ENCODE measurements at places on chromosomes 1 and 21.

DNA sequence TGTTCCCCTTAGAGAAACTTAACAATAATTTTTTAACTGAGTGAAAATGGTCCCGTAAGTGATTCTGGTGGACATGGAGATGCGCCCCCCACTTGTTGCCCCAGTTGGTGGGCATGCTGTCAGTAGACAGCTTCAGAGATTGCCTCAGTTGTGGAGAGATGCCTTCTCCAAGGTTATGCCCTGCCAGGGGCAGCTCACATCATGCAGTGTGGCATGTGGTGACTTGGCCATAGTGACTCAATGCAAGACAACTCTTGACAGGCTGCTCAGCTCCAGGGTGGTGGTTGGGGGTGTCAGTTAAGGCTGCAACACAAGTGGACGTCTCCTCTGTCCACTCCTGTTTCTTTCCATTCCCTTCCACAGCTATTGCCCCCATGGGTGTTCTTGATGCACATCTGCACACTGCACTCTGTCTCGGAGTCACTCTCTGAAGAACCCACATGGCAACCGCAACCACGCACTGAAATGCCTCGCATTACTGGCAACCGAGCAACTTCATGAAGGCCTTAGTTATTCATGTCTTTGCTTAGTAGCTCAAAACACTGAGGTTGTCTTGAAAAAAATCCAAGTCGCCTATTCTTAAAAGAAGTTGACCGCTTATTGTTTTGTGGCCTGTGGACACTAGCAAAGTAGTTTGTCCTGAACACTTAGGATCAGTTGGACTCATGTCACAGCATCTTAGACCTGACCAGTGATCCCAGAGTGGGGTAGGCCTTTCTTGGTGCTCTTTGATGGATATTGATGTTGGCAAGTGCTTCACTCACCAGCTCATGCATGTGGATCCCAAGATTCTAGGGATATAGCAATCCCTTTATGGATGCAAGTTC is 54.8 kb upstream of the USP1 start:
- DNase-seq, result no peak

GRCh38 chr1:156616463-156616862 is 2.8 kb upstream of the HAPLN2 start:
- no peak for DNase-seq

DNA sequence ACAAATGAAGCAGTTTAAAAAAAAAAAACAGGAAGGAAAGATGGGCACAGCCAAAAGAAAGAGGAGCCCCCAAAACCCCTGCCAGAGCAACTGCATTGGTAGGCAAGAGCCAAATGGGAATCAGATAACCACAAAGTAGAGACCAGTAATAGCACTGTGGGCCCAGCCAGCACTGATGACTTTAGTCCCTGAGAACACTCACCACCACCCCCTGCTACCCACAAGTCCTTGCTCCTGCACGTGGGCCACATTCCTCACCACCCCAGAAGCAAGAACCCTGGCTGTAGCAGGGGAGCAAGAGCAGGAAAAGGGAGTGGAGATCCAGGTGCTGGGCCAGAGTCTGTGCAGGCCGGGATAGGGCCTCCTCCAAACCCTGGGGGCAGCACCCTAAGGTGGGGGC is 86.1 kb downstream of the RRAGC start:
- DNase-seq, result no peak

DNA sequence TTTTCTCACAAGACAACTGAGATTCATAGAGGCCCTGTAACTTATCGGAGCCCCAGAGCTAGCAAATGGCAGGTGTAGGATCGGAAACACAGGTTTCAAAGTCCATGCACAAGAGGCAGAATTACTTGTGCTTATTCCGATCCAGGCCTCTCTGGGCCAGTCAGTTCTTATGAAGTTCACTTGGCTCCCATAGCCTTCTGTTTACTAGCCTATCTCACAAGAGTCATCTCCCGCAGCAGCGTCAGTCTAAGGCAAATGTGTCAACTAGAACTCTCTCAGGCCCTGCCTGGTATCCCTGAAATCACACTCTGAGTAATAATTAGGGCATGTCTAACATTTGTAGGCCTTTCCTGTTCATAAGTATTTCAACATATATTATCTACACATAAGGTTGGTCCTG is 43.3 kb downstream of the PHC2 start:
- DNase-seq, result no peak

DNA sequence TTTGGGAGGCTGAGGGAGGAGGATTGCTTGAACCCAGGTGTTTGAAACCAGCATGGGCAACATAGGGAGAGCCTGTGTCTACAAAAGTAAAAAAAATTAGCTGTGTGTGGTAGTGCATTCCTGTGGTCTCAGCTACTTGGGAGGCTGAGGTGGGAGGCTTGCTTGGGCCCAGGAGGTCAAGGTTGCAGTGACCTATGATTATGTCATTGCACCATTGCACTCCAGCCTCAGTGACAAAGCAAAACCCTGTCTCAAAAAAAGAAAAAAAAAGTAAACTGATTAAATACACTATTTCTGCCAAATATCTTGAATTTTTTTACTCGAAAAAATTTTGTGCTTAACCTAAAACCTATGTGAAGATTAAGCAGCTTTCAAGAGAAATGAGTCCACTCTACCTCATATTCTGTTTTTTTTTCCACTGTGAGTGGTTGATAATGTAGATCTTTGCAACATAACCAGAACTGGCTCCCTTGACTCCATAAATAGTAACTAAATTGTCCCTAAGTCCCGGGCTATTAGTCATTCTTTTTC is 19.4 kb upstream of the ZNF281 start:
- DNase-seq, result no peak

DNA sequence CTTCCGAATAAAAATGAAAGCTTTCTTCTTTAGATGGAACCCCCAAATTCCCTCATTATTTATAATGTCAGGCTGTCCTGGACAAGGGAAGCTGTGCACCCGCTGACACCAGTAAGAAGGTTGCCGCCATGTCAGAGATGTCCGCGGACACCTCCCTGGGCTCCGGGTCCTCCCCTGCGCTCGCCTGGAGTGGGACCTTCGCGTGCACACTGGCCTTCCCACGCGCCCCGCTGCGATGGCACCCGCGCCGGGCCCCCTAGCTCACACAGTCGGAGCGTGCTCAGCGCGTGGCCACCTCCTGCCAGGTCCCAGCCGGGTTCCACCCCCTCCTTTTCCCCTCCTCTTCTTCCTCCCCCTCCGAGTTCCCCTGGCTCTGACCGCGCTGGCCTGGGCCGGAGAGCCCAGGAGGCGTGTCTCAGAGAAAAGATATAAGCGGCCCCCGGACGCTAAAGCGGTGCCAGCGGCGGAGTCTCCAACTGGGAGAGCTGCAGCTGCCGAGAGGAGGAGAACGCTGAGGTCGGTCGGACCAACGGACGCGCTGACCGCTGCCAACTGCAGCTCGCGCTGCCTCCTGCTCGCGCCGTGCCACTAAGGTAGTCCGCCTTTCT is at the start of gene G0S2:
Gene G0S2 (plus strand): TSS at position 456 of the 608 bp plus-strand sequence. CDS start 273 bp downstream, outside the sequence.
- no peak for DNase-seq

DNA sequence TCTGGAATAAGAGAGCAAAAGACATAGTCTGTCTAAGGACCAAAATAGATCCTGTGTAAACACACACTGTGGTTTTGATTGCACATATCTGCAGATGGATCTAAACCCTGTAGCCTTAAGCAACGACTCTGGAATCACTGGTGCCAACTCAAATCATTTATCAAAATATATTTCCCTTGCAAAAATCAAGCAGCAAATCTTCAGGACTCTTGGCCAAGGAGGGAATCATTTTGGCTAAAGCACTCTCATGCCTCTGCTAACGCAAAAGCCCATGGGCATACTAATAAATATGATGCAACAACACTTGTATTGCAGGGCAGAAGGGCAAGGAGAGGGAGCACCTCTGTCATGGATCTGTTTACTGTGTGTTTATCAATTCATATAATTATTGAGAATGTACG is 155.4 kb upstream of the DUSP10 start:
- no peak for DNase-seq

DNA sequence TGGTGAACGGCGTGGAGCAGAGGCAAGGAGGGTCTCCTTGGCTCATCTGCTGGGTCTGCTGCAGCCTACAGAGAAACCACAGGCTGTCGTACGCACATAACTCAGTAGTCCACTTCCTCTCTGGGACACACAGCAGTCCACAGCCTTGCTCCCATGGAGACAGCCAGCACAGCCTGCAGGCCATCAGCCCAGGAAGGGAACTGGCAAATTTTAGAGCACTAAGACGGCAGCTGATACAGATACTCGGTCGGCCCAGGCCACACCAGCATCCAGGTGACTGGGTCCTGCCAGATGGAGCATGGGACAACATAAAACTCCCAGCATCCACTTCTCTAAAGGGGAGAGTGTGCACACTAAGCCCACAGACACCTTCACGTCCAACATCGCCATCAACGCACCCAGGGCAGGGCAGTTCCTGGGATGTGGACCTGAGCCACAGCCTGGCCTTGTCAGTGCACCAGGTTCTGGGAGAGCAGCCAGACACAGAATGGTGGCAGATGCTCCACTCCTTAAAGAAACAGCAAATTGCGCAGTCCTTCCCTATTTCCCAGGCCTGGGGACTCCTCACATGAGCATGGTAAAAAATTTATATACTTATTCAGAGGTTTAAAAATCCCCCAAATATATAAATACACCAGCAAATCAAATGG is 247.1 kb upstream of the RAB4A start:
- DNase-seq, result no peak

GRCh38 chr1:37808369-37809319 is 636 bp upstream of the YRDC start:
- no peak for DNase-seq

DNA sequence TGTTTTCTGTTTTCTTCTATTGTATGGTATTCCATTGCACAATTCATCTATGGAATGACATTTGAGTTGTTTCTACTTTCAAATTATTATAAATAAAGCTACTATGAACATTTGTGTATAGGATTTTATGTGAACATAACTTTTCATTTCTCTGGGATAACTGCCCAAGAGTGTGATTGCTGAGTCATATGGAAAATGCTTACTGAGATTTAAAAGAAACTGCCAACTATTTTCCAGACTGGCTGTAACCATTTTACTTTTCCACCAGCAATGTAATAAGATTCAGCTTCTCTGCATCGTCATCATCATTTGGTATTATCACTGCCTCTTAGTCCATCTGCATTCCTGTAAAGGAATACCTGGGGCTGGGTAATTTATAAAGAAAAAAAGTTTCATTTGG is 779.6 kb upstream of the PRMT6 start:
- no peak for DNase-seq

GRCh38 chr1:15592285-15592684 is 7.4 kb upstream of the AGMAT start:
- DNase-seq, result no peak

DNA sequence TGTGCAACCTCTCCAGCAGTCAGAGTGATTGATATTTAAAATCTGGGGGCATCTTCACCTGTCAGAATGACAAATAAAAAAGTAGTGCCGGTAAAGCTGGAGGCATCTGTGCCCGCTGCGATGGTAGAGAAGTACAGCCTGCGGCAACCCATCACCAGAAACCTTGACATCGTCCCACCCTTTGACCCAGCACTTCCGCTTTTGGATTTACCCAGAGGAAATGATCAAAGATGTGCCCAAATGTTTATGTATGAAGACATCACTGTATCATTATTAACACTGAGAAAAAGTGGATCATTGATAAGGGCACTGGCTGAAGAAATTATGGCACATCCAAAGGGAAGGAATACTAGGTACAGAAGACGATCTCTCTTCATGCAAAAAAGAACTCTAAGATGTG is 96.0 kb downstream of the PGBD5 start:
- DNase-seq, result no peak

- no peak for DNase-seq
Measured at GRCh38 chr1:230826166-230826875, 42.0 kb downstream of the C1orf198 start.

DNA sequence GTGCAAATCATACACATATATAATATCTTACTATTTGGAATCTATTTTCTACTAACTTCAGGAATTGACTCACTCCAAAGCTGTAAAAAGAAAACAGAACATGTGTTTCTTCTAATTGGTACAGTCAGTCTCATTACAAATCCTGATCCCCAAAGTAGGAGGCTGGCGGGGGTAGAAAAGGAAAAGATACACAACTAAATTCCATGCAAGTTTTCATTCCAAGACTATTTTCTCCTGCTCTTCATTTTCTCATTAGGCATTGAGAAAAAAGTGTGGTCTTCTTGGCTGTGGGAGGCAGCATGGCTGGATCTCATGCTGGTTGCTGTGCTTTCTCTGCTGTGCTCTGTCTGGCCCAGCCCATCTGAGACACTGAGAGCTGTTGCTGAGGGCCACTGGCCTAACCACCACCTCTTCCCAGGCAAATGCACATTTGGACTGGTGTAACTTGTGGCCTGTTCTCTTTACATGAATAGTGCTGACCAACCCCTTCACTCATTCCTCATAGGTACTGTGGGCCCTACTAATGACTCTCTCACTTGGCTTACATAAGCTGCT is 1107.5 kb upstream of the B3GALT2 start:
- no peak for DNase-seq

DNA sequence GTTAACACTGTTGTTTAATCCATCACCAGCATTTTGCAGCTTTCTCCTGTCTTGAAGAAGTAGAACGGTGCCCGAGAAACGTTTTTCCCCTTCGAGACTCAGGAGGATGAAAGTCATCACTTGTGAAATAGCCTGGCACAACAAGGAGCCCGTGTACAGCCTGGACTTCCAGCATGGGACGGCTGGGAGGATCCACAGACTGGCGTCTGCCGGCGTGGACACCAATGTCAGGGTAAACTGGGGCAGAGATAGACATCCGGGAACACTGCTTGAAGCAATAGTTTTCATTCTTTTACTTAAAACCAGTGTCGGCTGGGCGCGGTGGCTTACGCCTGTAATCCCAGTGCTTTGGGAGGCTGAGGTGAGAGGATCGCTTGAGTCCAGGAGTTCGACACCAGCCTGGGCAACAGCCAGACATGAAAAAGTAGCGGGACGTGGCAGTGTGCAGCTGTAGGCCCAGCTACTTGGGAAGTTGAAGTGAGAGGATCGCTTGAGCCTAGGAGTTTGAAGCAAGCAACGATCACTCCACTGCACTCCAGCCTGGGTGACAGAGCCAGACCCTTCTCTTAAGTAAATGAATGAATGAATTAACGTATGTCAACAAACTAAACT is 945 bp downstream of the CHAF1B start:
- no peak for DNase-seq

- no peak for DNase-seq
Measured at GRCh38 chr1:241459186-241459802, 60.3 kb downstream of the FH start.

DNA sequence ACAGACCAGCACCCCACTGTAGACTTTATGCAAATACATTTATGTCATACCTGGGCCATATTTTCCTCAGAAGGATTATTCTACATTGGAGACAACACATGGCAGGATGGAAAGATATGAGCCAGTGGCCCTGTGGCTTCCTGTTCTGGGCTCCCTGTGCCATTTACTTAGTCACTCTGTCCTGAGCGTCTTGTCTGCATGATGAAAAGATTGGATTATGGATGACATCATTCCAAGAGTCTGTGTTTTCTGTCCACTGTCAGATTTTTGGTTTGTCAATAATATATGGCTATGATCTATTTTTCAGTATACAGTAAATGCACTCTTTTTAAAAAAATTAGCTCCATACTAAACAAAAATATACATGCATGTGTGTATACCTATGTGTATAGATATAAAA is 30.8 kb downstream of the IGSF5 start:
- DNase-seq, result no peak

DNA sequence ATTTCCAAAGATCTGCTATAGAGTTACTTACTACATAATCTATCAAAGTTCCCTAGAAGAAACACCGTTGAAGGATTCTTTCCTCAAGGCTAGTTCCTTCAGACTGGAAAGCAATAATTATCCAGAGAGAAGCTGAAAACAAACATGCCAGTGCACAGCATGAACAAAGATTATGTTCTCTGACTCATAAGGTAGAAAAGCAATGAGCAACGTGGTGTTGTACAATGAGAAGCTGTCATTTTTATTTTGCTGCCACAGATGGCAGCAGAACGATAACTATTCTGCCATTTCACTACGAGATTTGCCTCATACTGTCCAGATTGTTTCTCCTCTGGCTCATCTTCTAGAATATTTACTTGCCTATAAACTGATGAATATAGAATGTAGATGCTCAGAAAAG is 10.7 kb downstream of the EXTL2 start:
- no peak for DNase-seq

Measured in activated CD8-positive, alpha-beta memory T cell treated with anti-CD3 and anti-CD28 coated beads for 4 hours (primary cell).